ENCODE measurements at places on chromosomes 3 and 15. TPM values are rescaled to one million over a fixed set of nuclear protein-coding genes. Genes with fewer than 3 reads are reported as not detected.
A peak's percentile ranks its signal among the peaks of the same experiment; 100 is the strongest.

The OR5K2 gene
- not detected for total RNA-seq

GRCh38 chr15:68730471-68730919 lies 90.2 kb downstream of the ANP32A start:
- DNase-seq: peak; percentile 51

DNA sequence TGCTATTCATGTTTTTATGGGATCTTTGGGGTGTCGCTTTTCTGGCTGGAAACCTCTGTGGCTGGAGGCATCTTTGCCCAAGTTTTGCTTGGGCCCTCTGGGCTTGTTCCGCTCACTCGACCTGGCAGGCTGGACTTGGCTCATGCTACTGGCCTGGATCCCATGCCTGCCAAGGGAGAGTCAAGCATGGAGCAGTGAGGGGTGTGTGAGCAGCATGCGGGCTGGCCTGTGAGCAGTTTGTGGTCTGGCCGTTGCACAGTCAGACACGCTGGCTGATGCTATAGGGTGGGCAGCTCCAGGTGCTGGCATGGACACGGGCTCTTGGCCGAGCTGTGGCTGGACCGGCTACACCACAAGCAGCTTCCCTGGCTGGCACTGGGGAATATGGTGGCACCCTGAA lies 491.1 kb downstream of the AGBL1 start:
- DNase-seq: no peak

GRCh38 chr15:76169018-76169417 lies 109.2 kb downstream of the TMEM266 start:
- no peak for DNase-seq

DNA sequence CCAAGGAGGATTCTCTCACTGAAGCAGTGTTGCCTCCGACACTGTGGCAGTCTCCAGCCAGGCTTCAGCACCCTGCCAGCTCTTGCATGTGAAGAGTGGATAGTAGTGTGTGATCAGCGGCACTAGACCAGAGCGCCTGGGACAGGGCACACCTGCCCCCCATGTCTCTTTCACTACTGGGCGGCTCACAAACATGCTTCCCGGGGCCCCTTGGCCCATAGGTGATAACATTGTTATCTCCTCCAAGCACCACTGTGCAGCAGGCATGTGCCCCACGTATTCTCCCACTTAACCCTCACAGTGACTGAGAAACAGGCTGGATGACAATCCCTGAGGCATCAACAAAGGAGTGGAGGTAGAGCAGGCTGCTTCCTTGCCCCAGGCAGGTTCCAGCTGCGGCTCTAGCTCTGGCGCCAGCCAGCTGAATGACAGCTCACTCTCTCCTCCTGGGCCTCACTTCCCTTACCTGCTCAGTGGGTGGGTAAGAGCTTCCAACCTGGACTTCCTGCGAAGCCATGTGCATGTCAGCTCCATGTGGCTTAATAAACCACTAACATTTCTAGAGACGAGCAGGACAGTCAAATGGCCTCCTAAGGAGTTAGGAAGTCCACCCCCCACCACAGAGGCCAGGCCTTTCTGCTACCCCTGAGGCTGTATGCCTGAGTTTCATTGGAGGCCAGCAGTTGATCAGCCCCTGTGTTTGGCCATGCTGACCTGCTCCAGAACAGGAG lies 37.8 kb downstream of the KLF13 start:
- DNase-seq: no peak

The ZIC1 gene
- not detected for total RNA-seq

- no peak for DNase-seq
These were observed 53.4 kb downstream of the DENND4A start for GRCh38 chr15:65738649-65739048.

The TMEM39A gene
- total RNA-seq: 40.5 TPM

The CFAP92 gene
- 0.29 TPM for total RNA-seq

DNA sequence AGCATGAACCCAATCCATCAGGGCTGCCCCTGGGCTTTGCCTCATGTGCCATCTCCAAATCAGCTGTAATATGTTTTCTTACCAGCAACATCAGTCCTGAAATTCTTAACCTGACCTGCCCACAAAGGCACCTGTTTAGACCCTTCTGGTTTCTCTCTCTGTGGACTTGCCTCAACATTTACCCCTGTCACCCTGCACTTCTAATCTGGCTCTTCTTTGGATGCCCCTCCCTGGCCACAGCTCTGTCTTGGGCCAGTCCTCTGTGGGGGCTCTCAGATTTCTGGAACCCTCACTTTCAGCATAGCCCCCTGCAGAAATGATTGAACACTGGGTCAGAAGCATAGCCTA lies 168.7 kb upstream of the STAC start:
- DNase-seq: no peak

DNA sequence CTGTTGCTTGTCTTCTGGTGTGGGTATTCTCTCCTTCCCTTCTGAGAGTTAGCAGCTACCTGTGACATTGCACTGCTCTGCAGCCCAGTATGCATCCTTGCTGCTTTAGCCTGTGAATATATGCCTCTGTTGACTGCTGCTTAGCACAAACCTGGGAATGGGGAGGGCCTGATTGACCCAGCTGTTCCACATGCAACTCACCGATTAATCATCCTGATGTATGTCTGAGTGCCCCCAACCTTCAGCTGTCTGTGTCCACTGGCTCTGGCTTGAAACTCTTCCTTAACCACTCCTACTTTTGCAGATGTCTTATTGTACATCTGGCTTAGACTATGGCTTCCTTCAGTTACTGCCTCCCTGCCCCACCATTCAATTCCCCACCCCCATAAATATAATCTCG lies 119.1 kb downstream of the RASA2 start:
- no peak for DNase-seq

GRCh38 chr15:87610366-87610765 lies 646.2 kb downstream of the NTRK3 start:
- DNase-seq: peak; percentile 30

GRCh38 chr15:37015451-37015850 lies 84.9 kb downstream of the MEIS2 start:
- no peak for DNase-seq

DNA sequence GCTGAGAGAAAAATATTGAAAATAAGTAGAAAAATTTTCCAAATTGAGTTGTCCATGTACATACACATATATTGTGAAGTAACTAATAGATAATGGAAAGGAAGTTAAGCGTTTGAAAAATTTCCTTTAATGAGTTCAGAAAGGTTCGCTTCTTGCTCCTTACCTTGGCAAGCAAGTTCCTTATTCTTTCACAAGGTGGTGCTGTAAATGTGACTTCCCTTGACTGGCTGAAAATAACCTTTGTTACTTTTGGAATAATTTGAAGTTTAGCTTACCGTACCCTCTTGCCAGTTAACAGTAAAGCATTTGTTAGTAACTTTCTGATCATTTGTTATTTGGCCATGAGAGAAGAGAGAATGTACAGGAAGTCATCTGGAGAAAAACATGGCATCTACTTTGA lies 41.6 kb downstream of the PYDC2 start:
- no peak for DNase-seq

- DNase-seq: peak; percentile 65
These were observed 1.4 kb upstream of the NDUFAF3 start for GRCh38 chr3:49020330-49021212.

DNA sequence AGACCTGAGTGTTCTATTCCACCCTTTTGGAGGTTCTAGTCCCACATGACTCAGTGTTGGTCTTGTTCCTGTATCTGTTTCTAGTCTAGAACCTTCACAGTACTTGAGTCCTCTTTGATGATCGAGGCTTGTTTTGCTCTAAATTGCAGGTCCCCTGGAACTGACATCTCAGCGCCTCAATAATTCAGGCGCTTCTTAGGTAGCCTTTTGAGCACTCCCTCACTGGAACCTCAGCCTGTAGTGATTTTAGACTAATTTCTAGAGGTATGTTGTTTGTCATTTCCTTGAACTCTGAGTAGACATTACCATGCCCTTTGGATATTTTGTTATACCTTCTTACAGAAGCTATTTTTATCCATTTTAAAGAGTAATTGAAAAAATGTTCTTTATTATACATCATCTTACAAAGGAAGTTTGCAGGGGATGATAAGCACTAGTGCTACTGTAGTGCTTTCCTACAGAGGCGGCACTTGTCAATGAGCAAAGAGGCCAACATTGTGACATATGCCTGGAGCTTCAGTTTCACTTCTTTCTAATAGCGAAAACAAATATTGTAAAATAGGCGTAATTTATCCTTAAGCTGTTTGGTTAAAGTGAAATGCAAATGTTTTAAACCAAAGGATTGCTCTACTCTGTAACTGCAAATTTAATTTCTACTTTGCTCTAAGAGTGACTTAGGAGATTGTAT lies 75.7 kb downstream of the EFL1 start:
- no peak for DNase-seq

The SPTSSB gene
- total RNA-seq: 0.39 TPM

The ACKR2 gene
- 2.2 TPM for total RNA-seq

The PLSCR4 gene
- 27.9 TPM for total RNA-seq

DNA sequence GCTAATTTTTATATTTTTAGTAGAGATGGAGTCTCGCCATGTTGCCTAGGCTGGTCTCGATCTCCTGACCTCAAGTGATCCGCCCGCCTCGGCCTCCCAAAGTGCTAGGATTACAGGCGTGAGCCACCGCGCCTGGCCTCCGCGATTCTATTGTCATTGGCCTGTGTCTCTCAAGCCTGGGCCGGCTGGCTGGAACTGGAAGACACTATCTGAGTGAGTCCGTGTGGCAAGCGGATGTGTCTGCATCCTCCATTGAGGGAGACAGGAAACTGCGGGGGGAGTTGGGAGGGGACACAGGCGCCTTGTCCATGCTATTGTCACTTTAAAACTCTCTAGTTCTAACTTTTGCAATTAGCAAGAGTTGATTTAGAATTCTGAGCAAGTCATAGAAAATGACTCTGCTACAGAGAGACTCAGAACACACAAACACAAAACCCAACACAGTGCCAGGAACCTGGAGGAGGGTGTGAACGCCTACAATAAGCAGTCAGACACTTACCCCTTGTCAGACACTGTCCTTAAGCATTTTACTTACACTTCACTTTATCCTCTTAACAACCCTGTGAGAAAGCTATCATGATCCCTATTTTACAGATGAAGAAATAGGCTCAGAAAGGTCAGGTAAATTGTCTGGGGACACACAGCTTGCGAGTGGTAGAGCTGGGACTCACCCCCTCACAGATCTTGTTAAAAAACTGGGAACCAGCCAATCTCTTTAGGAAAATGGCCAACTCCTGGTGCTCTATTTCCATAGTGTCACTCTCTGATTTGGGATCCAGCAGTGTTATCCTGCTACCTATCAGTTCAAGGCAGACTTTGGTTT lies 38.7 kb downstream of the ANP32A start:
- peak; percentile 87 for DNase-seq

The FGF7 gene
- total RNA-seq: 43.6 TPM

GRCh38 chr15:25250011-25250596 lies 188.7 kb downstream of the UBE3A start:
- peak; percentile 11 for DNase-seq

The LSM3 gene
- total RNA-seq: 17.5 TPM

The NT5DC2 gene
- total RNA-seq: 141 TPM

The FEZF2 gene
- total RNA-seq: not detected
